Stromal cell of bone marrow (primary cell): ENCODE measurements at places on chromosomes 3 and 15.

DNA sequence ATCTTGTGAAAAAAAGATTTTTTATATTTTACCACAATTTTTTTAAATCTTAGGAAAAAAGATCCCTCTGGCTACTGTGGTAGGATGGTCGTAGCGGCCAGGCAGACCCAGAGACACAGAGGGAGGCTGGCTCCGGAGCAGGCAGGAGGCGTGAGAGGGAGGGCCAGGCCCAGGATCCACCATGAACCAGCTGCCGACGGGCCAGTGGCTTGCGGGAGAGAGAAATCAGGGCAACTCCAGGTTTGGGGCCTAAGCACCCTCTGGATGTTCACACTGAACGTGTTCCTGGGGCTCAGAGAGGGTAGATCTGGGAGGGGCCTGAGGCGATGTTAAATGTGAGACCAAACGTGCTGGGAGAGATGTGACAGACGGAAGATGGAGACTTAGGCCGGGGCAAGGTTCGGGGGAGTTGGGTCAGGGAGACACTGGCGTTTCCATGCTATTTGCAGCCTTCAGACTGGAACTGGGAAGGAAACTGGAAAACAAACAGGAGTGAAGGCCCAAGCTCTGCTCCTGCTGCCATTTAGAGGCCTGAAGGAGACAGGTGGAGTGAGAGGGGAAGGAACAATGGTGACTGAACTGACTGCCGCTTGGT lies 1.6 kb upstream of the VILL start:
- DNase-seq: no peak

GRCh38 chr15:69793781-69794451 lies 303.8 kb downstream of the TLE3 start:
- DNase-seq: no peak

DNA sequence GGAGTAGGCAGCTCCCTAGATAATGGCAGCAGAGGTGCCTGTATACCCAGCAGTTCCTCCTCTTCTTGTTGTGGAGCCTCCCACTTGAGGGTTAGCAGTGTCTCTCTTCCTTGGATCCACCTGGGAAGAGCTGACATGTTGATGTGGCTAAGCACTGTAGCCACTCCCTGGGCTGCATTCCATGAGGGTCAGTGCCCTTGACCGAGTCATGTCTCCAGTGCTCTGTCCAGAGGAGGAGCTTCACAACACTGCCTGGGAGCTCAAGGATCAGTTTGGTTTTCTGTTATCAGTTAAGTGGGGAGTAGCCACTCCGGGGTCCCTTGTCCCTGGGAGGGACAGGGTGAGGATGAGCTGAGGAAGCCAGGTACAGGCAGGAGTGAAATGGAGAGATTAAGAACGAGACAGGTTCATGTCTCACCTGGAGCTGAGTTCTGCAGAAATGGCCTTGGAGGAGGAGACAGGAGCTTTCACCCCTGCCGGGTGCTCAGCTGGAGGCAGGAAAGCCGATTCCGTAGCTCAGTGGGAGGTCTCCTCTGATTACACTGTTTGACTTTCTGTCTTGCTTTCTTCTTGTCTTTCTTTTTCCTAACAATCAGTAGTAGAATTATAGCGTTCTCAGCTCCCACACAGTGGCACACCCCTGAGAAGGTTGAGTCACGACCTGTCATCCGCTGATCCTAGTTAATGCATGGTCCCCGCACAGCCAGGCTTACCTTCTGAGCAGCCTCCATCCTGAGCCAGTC lies 57.9 kb upstream of the SEC22A start:
- no peak for DNase-seq

- DNase-seq: no peak
These were observed 107.7 kb upstream of the TSC22D2 start for GRCh38 chr3:150300388-150300787.

DNA sequence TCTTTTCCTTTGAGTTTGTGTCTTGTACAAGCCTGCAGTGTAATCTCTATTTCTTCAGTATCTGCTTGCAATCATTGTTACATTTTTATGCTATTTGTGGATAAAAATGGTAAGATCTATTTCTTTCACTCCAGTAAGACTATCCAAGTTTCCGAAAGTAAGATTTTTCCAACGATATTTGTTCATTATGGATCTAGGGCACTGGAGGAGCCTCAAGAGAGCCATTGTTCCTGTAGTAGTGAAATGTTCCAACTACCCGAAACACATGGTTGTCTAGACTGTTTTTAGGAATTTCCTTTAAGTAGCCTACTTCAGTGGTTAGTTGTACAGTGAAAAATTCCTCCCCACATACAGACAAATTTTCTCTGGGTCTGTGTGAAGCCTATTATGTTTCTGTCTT lies 597.4 kb downstream of the RSL24D1 start:
- no peak for DNase-seq

- peak; percentile 73 for DNase-seq
These were observed 455.3 kb upstream of the NR2F2 start for GRCh38 chr15:95875121-95875643.
